Right lung (tissue), 10 donors: ENCODE measurements at places on chromosomes 13 and 19. TPM values are rescaled to one million over a fixed set of nuclear protein-coding genes. Genes with fewer than 3 reads are reported as not detected.

DNA sequence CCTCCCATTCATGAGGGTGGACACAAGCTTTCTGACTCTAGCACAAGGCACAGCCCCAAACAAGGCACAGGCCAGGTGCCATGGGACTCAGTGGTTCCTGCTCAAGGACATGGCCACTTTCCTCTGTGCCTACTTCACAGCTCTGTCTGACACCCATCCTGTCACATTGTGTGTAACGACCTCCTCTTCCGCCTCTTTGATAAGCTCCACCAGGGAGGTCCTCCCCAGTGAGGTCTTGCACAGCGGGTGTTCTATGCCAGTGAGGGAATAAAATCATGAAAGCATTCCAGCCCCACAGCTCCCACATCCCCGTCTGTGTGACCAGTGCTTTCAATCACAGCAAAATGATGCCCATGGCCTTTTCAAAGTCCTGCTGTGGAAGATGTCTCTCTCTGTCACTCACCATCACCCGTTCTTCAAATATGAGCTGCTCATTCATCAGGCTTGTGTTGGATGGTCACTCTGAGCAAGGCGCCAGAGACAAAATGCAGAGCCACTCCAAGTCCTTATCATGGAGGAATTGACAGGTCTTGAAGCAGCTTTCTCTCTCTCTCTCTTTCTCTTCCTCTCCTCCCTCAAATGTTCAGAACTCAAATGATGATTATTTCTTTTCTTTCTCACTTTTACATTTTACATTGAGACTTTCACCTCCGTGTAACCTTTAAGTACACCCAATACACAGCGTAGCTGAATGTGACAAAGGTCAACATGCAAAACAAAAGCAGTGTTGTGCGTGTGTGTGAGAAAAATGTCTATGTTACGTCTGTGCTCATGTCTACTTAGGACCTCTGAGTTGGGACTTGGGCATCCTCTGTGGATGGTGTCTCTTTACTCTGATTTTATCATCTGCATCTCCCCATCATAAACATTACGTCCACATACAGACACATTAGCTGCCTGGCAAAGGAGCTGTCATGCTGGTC is 8.0 kb upstream of the SPATA13 start:
- DNase-seq = no peak

- no peak for DNase-seq
Measured at GRCh38 chr13:41048640-41049039, 12.7 kb upstream of the WBP4 start.

DNA sequence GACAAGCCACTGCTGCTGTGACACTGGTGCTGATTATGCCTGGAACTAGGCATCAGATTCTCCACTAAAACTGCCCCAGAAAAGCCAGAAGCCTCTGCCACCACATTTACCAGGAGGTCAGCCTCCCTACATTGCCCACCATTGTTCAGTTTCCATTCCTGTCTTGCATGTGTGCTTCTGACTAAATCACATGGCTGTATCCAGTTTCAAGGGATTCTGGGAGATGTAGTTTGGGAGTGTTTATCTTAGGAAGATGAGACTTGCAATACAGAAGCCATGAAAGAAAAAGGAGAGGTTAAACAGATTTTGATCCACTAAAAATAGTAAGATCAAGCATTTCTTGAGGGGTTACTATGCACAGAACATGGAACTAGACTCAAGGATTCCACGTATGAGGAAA is 40.7 kb upstream of the SERPINE3 start:
- DNase-seq = no peak

ALG5 gene
- polyA plus RNA-seq = 42.7 TPM

ZSCAN4 gene
- polyA plus RNA-seq = 0.17 TPM

CTXN1 gene
- 5.0 TPM for polyA plus RNA-seq

VSTM2B gene
- not detected for polyA plus RNA-seq

CEACAM1 gene
- 8.3 TPM for polyA plus RNA-seq
